ENCODE measurements at places on chromosomes 5 and 9.

DNA sequence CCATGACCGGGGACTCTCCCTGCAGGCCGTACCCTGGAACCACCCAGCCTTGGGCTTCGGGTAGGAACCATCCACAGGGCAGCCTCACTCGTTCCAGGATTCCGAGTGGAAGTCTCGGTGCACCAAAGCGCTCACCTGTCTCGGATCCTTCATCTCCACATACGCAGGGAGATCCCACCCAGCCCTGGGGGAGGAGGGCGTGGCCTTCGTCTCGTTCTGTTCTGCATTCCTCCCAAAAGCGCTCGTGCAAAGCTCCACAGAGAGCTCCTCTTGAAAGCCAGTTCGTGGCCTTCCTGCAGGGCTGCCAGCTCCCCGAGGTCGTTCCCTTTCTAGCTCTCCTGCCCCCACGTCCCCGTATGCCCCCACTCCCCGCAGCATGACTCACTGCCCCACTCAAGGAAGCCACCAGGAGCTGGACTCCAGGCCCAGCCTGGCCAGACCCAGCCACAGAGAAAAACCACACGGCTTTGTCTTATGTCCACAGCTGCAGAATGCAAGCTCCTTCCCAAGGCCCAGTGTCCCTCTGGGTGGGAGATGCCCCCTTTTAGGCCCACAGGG, 65.0 kb upstream of the SARDH start:
- no peak for DNase-seq

- DNase-seq, result no peak
Measured at GRCh38 chr5:109485030-109485429, 75.3 kb upstream of the PJA2 start.

DNA sequence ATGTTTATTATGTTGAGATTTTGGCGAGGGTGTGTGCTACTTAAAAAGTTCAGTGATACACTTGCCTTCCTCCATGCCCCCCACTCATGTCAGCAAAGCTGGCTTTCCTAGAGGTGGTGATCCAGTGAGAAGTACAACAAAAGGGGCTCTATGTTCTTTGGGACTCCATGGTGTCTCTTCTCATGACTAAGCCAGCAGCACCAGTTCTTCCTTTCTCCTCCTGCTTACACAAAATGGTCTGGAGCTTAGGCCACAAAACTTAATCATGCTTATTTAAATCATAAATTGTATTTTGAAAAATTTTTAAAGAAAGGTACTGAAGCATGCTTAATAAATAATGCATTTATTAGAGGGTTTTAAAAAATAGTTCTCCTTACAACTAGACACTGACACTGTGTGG, 22.4 kb downstream of the MOCS2 start:
- DNase-seq, result no peak

DNA sequence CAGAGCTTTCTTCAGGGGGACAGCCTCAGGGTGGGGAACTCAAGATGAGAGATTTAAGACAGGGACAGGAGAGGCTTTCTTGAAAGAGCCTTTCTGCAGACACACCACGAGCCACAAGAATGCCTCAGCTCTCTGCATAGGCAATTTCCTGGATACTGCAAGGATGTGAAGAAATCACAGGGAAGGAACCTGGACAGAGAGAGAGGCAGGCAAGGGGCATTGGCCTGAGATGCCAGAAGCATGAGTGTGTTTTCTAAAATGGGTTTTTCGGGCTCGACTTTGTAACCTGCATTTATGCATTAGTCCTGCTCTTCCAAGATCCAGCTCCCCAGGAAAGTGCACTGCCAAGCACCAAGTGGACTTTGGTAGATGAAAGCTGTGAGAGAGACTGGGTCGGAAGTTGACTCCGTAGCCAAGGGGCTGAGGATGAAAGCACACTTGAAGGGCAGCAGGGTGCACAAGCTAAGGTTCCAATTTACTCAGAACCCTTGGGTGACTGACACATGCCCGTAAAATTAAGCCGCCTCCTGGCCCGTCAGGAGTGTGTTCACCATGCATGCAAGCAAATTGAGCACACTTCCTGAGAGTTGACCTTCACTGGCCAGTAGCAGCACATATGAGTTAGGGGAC, 90.9 kb downstream of the CFAP90 start:
- DNase-seq, result no peak

GRCh38 chr5:111636736-111637135, 120.3 kb downstream of the NREP start:
- DNase-seq, result no peak

GRCh38 chr5:93497096-93497495, 83.9 kb downstream of the NR2F1-AS1 start:
- DNase-seq, result no peak

DNA sequence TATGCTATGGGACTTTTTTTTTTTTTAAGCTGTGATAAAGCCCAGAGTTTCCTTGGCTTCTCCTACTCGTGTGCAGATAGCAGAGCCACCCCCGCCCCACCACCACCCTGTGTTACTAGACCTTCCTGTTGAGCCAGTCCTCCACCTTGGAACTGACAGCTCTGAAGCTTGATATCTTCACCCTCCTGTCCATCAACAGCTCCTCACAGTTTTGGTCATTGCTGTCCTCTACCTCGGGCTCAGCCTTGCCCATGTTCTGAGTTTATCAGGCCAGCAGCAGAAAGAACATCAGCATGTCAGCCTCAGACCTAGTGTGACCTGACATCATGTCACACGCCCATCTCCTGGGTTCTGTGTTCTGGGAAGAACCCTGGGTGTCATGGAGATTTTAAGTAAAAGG, 167.1 kb upstream of the RAI14 start:
- DNase-seq, result no peak

GRCh38 chr9:135049460-135049859, 38.0 kb upstream of the OLFM1 start:
- no peak for DNase-seq

- no peak for DNase-seq
Measured at GRCh38 chr9:133242241-133242640, 32.8 kb downstream of the ABO start.

- no peak for DNase-seq
Measured at GRCh38 chr5:110836851-110837250, 98.0 kb downstream of the SLC25A46 start.

- no peak for DNase-seq
Measured at GRCh38 chr9:97625620-97626019, 7.5 kb downstream of the TSTD2 start.

DNA sequence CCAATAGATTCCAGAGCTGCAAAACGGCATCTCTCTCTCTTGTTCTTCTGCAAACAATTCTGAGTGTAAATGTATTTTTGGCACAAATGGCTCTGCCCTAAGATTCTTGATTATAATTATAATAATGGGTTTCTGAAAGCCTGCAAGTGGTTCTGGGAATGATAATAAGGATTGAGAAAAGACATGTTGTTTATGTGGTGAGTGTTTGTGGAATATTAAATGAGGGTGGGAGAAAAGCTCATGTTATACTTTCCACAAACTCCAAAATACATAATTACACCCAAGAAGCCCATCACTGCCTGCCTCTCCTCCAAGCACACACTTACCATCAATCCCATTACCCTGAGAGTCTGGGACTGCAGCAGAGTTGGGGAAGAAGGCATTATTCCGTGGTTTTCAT, 460.0 kb upstream of the BRINP1 start:
- DNase-seq, result no peak

DNA sequence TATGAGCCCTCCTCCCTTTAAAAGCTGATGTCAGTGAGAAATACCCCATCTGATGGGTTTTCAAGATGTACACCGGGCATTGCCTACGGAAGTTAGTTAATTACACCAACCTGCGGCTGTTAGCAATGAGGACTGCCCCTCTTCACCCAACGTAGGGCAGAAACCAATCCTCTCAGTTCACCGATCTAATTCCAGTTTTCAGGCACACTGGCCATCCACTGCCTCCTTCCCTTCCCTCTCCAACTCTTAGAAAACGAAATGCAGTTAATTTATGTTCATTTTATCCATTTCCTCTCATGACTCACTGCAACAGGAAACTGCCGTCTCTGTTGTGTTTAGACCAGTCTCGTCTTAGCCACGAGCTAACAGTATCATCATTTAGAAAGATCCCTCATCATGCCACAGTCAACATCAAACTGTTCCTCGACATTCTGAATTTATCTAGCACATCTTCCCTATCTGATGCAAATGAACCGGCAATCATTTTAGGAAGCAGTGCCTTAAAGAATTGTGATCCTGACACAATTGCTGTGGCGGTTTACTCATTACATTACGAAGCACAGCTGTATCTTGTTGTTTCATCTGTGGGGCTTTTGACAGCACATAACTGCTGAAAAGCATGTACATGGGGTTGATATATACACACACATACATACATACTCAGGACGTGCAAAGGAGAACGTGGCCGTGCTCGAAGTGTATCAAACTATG, 168.6 kb downstream of the EFNA5 start:
- DNase-seq, result peak; percentile 39

DNA sequence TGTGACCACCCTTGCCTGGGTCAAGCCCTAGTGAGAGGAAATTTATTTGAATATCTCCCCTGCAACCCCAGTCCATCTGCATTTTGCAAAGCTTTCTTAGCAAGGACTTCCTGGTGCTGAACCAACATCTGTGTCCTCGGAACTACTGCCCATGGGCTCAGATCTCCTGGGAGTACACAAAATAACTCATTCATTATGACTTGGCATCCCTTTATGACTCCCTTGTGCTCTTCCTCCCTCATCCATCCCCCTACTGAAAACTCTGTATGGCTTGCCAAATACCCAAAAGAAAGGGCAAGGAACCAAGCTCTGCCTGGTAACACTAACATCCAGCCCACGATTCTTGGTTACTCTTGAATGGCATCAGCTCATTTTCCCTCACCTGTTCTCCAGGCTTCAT, 368.5 kb downstream of the NTRK2 start:
- no peak for DNase-seq

DNA sequence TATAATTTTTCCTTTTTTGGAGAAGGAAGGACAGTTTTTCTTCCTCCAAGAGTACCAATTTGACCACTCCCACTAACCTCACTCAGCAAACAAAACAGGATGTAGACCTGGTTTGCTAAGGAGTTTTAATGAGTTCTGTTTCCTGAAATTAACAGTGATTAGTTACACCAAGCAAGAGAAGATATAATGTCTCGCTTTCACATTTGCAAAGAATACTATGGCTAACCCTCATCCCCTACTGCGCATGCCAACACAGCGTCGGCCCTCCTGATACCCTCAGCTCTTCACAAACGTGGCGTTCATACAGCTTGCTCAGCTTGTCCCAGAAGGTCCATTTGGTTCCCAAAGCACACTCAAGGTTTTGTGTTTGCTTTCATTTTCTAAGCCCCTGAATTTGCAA, 41.9 kb upstream of the IPPK start:
- peak; percentile 58 for DNase-seq

DNA sequence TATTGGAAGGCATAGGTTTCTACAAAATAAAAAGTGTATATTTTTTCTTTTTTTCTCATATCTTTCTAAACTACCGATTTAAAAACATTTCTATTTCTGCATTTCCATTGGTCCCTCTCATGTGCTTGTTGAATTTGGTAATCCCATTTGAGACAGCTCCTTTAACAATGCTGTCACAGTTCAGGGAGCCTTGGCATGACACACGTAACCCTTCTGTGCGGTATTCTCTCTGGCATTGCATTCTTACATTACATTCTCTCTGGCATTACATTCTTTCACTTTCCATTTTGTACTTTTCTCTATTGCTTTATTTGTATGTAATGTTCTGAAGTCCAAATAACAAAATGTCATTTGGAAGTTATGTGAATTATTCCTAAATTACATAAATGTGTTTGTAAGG, 150.7 kb upstream of the RASGRF2 start:
- no peak for DNase-seq

DNA sequence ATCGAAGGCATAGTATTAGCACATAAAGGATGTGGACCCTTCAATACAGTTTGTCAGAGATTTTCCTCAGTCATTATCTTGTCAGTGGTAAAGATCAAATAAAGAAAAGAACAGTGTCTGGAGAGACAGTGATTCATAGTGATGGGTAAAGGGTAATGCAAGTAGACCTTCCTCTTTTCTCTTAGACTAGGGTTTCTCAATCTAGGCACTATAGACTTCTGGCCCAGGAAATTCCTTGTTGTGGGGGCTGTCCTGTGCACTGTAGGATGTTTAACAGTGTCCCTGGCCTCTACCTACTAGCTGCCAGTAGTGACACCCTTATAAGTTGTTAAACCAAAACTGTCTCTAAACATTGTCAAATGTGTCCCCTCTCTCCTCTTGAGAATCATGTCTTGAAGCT, 6.9 kb downstream of the CAMK4 start:
- no peak for DNase-seq

- no peak for DNase-seq
Measured at GRCh38 chr9:116178481-116179211, 25.1 kb downstream of the PAPPA start.

- DNase-seq, result no peak
Measured at GRCh38 chr5:40361378-40361777, 318.3 kb upstream of the PTGER4 start.

GRCh38 chr5:59301727-59302126, 591.8 kb downstream of the PDE4D start:
- no peak for DNase-seq

- no peak for DNase-seq
Measured at GRCh38 chr9:132994410-132995120, 16.1 kb downstream of the GFI1B start.

GRCh38 chr9:33415501-33416038, 13.2 kb upstream of the AQP7 start:
- peak; percentile 92 for DNase-seq

GRCh38 chr5:28927559-28928326, 1889.4 kb upstream of the CDH9 start:
- DNase-seq, result no peak

GRCh38 chr5:80168388-80169028, 87.3 kb downstream of the SERINC5 start:
- no peak for DNase-seq

- no peak for DNase-seq
Measured at GRCh38 chr5:171678646-171679045, 107.0 kb upstream of the SMIM23 start.

DNA sequence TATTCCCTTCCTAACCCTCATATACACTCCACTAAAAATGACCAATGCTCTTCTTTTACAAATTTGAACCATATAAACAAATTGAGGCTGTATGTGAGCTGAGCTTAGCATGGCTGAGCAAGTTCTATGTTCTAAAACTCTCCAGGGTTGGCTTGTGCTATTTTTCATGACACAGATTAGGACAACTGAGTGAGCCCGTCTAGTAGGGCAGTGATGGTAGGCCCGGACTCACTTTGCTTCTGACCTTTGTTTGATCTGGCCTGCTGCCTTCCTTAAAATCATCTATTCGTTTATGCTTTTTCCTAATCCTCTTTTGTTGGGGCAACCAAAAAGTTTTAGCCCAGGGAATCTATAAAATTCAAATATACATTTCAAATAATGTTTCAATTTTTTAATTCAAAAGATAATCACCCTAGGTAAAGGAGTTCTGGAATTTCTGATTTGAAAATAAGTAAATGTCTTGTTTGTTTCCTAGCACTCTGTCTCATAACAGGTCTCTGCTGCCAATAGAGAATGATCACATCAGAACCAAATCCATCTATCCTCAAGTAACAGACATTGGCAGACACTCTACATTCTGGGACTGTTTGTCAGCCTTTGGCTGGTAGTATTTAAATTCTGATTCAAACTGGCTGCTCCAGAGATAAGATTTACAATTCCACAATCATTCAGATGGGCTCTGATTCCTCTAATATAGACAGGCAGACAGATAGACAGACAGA, 217.0 kb upstream of the TARS1 start:
- DNase-seq, result no peak
